NCI-H2029 treated with DMSO at 0.1 percent for 48 hours (cell line): ENCODE measurements at places on chromosomes 5 and 9.

- no peak for DNase-seq
These were observed 283.1 kb downstream of the ADAMTS6 start for GRCh38 chr5:65198456-65199120.

GRCh38 chr5:171835066-171835465 lies 49.4 kb downstream of the SMIM23 start:
- no peak for DNase-seq

DNA sequence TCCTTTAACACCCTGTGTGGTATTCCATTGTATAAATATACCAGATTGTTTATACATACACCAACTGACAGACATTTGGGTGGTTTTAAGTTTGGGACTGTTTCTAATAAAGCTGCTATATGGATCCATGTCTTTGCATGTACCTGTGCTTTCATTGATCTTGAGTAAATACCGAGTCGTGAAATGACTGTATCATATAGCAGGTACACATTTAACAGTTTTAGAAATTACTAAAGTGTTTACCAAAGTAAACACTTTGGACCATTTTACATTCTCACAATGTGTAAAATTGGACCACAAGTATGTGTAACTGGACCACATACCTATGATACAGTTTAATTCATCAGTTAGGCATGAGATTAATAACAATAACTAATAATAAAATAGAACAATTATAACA lies 175.2 kb downstream of the FBXL17 start:
- no peak for DNase-seq

GRCh38 chr9:98085058-98085457 lies 28.5 kb downstream of the NANS start:
- DNase-seq: no peak

DNA sequence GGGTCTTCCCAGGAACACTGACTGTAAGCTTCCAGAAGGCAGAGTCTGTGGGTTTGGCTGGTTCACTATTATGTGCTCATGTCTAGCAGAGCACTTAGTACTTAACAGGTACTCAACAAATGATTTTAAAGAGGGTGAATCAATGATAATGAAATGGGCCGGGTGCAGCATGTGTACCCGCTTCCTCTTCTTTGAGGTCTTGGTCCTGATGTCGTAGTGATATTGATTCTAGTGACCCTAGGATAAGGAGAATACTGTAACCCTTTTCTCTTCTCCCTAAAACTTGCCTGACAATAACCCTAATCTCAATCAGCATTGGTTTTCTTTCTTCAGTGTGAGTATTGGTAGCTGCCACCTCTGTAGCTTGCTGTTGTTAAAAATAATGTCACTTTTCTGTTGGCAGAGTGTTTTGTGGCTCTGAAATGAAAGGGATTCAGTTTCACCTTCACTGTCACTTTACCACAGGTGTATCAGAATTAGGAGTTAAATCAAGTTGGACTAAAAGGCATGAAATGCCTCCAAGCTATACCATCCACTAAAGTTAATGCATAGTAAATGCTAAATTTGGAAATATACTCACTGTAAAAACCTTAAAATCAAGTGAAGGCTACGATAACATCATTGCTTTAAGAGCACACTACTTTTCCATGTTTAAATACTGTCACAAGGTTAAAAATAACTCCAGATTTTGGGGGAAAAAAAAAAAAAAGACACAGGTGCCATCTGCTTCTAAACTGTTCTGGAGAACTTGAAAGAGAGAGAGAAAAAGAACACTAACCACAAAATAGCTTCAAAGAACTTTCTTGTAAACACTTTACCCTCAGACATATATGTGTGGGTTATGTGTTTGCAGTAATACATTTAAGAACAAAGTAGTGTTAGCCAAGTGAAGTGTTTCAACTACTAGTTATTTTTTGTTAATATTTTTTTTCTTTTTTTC lies 6.0 kb downstream of the CAMK4 start:
- DNase-seq: no peak

GRCh38 chr9:70883056-70883455 lies 238.4 kb downstream of the TRPM3 start:
- no peak for DNase-seq

DNA sequence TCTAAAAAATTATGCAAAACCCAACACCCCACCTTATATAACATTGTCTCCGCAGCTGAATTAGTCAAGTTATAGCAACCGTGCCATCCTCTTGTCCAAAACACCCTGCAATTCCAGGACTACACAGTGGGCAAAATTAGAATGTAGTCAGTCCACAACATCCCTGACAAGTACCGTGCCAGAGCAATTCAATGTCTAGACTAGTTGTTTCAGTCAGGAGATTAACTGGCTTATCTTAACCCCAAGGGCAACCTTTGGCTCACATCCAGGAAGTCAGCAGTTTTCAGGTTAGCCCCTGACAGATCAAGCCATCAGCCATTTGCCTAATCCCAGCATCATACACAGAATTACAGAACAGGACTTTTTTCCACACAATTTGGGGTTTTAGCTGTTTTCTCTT lies 240.8 kb upstream of the TMEM161B start:
- DNase-seq: no peak

DNA sequence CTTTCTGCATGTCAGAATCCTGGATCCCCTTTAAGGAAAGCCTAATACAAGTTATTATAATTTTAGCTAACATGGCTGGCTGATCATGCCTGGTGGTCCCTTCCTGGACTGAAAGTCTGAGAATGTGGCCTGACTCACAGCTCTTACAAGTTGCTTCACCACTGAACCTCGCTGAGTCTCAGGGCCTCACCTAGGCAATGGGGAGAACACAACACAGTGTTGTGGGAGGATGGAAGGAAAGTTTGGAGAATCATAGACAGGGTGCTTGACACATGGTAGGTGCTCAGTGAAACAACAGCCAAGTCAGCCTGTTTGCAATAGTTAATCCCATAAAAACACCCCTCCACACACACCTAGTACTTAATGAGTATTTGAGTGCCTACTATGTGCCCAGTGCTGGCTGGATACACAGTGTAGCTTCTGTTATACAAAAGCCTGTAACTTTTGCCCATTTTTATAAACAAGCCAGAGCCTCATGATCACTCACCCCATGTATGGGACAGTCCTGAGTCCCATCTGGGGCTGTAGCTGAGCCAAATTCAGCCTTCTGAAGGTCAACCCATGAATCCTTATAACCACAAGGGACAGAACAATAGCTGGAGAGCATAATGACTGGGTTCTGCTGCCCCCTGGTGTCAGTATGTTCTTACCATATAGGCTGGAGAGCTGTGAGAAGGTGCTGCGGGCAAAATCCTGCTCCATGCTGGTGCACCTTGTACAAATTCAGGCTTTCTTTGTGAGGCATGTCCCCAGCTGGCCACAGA lies 3.9 kb downstream of the ACSL6 start:
- DNase-seq: peak; percentile 66

GRCh38 chr9:73683862-73684591 lies 532.4 kb downstream of the ANXA1 start:
- DNase-seq: peak; percentile 30

- DNase-seq: no peak
These were observed 1.3 kb upstream of the PLPPR1 start for GRCh38 chr9:101027236-101027635.

GRCh38 chr5:62306896-62307689 lies 1.1 kb downstream of the KIF2A start:
- no peak for DNase-seq

DNA sequence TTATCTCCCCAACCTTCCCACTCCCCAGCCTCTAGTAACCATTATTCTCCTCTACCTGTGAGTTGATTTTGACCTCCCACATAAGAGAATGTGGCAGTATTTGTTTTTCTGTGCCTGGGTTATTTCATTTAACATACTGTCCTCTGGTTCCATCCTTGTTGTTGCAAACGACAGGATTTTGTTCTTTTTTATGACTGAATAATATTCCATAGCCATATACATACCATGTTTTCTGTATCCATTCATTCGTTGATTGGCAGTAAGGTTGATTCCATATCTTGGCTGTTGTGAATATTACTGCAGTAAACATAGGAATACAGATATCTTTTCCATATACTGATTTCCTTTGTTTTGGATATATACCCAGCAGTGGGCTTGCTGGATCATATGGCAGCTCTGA lies 20.8 kb downstream of the GPBP1 start:
- DNase-seq: no peak

DNA sequence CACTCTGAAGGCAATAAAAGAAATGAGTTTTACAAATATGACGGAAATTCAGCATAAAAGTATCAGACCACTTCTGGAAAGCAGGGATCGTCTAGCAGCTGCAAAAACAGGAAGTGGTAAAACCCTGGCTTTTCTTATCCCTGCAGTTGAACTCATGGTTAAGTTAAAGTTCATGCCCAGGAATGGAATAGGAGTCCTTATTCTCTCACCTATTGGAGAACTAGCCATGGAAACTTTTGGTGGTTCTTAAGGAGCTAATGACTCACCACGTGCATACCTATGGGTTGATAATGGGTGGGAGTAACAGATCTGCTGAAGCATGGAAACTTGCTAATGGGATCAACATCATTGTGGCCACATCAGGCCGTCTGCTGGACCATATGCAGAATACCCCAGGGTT lies 93.5 kb upstream of the RGMB start:
- no peak for DNase-seq

DNA sequence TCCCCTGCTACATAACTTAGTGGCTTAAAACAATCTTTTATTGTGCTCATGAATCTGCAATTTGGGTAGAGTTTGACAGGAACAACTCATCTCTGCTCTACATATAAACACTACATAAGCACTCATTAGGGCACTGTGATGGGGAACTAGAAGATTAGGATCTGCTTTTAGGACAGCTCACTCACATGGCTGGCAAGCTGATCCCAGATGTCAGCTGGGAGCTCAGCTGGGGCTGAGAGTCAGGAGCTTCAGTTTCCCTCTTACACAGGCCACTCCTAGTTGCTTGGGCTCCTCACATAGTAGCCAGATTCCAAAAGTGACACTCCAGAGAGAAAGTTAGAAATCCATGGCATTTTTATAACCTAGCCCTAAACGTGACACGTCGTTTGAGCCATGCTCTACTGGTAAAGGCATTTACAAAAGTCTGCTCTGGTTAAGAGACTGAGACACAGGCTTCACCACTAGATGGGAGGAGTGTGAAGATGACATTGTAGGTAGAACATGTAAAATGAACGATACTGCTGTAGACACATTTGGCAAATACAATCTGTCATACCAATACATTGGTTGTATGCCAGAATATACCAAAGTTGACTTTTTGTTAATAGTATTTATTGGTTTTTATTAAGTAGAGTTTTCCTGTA lies 23.6 kb downstream of the SCAI start:
- no peak for DNase-seq

GRCh38 chr5:149271716-149272563 lies at the start of gene AFAP1L1:
Gene AFAP1L1, plus strand, starts transcription at chr5:149271859. Its CDS starts 110 bp downstream, at chr5:149271969.
- peak; percentile 3 for DNase-seq

GRCh38 chr5:17081142-17081541 lies 136.3 kb upstream of the BASP1 start:
- no peak for DNase-seq

GRCh38 chr5:53180538-53180937 lies 71.0 kb upstream of the MOCS2 start:
- no peak for DNase-seq

GRCh38 chr9:38158628-38159027 lies 89.6 kb upstream of the SHB start:
- no peak for DNase-seq

GRCh38 chr5:39049315-39049714 lies 24.9 kb downstream of the RICTOR start:
- DNase-seq: no peak

- no peak for DNase-seq
These were observed 19.2 kb upstream of the PITX1 start for GRCh38 chr5:135053278-135053677.

GRCh38 chr9:115200711-115201505 lies 83.0 kb upstream of the TNC start:
- no peak for DNase-seq

DNA sequence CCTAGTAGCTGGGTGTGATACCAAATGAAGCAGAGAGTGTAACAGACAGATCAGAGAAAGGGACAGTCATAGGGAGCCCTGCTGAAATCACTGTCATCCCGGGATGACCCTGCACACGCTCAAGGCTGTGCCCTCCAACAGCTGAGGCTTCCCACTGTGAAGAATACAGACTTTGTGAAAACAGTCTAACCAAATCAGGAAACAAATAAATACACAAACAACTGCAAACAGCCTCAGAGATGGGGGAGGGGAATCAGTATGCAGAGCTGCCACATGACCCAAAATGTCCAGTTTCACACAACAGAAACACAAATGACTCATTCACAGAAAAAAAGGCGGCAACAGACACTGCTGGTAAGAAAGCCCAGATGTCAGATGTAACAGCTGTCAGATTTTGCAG lies 101.9 kb downstream of the ADAMTS2 start:
- no peak for DNase-seq

DNA sequence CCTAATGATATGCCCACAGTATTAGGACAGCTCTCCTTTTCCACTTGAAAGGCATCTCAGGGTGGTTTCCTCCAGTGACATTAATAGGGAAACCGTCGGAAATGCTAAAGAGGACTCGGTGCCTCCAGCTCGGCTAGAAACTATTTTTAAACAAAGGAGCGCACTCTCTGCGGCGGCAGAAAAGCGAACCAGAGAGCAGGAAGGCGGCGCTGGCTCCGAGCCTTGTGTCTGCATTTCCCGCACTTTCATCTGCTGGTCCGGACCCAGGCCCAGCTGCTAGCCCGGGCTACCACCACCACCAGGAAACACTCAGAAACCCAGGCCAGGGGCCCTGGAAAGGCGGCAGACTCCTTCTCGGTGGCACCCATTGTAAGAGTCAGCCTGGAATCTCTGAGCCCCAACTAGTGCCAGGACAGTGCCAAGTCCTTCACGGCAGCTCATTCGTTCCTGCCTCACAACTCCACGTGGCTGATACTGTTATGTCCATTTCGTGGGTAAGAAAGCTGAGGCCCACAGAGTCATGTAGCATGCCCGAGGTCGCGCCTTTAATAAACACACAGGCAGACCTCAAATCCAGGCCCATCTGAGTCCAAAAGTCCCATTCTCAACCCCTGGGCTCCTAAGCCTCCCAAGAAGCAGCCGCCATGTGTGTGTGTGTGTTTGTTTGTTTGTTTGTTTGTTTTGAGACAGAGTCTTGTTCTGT lies 73.9 kb downstream of the VAV2 start:
- DNase-seq: no peak

GRCh38 chr5:168987543-168988300 lies 313.2 kb downstream of the SLIT3 start:
- DNase-seq: peak; percentile 33

- DNase-seq: no peak
These were observed 324.4 kb downstream of the ENC1 start for GRCh38 chr5:74316064-74316603.

DNA sequence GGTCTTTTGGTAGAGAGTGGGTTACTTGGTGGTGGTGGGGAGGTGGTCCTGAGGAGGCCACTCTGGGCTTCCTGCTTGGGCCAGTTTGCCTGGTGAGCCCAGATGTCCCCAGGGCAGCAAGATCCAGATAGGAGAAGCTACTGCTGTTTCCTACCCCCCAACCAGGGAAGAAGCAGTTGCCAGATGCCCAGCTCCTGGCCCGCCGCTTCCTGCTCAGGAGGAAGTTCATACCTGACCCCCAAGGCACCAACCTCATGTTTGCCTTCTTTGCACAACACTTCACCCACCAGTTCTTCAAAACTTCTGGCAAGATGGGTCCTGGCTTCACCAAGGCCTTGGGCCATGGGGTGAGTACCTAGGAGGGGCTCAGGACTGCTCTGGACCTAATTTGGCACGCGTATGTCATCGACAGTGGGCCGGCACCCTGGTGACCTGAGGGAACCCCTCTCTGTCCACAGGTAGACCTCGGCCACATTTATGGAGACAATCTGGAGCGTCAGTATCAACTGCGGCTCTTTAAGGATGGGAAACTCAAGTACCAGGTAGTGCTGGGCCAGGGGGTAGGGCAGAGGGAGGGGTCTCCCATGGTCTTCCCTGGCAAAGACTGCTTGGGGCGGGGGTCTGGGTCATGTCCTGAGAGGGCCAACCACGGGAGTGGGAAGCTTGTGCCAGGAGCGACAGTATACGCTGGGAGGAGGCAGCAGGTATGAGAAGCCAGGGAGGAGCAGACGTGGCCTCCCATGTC lies 10.6 kb downstream of the PTGS1 start:
- no peak for DNase-seq
